ENCODE measurements at places on chromosomes 5 and 9.

DNA sequence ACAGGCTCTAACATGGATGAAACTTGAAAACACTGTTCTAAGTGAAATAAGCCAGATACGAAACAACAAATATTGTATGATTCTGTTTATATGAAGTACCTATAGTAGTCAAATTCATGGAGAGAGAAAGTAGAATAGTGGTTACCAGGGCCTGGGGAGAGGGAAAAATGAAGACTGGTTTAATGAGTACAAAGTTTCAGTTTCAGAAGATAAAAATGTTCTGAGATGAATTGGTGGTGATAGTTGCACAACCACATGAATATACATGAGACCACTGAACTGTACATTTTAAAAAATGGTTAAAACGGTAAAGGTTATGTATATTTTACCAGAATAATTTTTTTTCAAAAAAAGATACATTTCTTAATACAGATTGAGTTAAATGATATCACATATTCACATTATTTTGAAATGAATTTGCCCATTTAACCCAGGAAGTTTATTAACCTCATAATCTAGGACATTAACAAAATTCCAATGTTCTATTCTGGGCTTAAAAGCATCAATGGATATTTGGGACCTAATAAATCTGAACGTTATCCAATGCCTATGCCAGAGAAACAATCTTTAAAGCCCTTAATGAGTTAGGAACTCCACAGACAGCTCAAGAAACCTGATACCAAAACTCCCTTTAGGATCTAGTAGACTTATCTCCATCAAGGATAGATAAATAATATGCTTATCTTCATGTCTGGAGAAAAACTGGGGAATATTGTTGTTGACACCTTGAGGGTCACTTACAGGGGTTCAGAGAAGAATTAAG is 521.3 kb downstream of the EFNA5 start:
- DNase-seq: no peak

GRCh38 chr5:132397224-132397623 is 27.7 kb downstream of the SLC22A5 start:
- no peak for DNase-seq

DNA sequence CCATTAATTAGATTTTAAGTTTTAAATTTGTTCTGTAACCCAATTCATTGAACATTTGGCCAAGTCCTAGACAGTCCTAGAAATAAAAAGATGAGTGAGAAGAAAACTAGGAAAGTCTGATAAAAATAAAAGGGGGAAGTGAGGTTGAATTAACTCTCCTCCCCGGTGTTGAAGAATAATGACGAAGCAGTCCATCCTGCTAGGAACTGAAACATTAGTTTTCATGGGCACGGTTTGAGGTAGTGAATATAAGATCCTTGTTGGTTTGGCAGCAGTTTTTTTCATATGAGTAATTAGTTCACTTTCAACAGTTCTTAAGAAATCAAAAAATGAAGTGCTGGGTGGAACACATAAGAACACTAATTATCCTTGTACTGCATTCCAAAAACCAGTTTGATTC is 103.1 kb downstream of the MTREX start:
- peak; percentile 30 for DNase-seq

- no peak for DNase-seq
Observed at GRCh38 chr5:91910655-91911054, 527.5 kb upstream of the ARRDC3 start.

DNA sequence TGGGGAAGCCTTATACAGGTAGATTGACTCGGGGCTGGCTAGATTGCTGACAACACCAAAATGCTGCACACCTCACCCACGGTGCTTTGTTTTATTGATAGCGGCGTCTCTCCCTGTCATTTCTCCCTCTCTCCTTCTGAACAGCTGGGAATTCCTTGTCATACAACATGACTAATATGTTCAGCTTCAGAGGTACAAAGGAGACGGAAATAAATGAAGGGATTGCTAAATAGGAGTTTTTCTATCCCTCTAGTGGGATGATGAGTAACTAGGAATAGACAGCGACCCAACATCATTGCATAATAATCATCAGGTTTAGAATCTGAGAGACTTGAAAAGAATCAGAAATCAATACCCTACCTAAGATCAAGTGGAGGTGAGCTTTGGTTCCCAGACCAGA is 337.7 kb upstream of the PANK3 start:
- peak; percentile 87 for DNase-seq

- DNase-seq: no peak
Observed at GRCh38 chr5:72434781-72435437, 72.3 kb downstream of the ZNF366 start.
